ENCODE measurements at places on chromosomes 6 and 20.

GRCh38 chr20:45518282-45518681, 2.9 kb upstream of the SPINT3 start:
- DNase-seq: no peak

- DNase-seq: no peak
Measured at GRCh38 chr6:157145656-157146285, 177.5 kb downstream of the TMEM242 start.

DNA sequence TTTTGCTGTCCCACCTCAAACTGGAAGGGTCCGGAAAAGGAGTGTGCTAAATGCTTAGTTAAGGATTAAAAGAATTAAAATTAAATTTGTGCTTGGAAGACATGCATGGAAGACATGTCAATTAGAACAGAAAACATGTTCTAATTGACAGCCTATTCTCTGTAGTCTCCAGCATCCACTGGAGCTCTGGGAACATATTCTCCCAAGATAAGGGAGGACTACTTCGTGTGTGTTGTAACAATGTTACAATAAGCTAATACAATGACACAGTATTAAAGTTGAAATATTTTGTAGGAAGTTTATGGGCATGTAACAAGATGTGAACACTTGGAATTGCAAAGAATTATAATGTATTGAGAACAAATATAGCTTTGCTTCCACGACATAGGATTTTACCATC, 567.4 kb upstream of the CITED2 start:
- no peak for DNase-seq

DNA sequence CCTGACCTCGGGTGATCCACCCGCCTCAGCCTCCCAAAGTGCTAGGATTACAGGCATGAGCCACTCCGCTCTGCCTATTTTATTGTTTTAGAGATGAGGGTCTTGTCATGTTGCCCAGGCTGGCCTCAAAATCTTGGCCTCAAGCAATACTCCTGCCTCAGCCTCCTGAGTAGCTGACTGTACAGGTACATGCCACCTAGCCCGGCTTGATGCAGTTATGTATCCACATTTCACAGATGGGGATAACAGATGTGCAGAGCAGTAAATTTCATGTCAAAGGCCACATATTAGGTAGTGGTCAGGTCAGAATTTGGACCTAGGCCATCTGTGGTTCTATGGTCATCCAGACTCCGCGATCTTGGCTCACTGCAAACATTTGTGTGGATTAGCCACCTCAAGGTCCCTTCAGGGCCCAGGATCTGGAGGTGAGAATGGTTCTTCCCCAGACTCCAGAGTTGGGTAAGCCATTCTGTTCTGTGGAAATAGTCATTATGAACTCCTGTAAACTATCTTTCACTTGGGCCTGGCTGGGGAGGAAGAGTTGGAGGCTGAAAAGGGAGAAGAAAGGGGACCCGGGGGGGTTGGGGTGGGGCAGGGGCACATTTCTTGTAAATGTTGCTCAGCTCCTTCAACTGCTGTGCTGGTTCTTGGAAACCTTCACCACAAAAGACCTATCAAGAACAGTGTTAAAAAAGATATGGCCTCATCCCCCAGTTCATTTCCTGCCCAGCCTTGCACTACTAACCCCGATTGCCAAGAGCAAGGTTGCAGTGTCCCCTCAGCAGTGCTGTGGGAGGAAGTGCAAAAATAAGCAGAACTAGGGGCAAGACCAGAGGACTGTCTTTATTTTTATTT, 13.0 kb downstream of the PIM1 start:
- no peak for DNase-seq

DNA sequence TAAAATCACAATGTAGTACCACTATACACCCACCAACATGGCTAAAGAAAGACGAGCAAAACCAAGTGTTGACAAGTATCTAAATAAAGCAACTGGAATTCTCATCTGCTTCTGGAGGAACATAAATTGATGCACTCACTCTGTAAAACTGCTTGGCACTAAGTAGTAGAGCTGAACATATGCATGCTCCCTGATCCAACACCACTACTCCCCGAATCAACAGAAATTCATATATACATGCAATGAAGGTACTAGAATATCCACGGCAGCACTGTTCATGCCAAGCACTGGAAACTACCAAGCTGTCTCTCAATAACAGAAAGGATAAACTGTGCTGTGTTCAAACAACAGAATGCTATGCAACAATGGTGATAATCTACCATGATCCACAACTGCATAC, 219.5 kb upstream of the RIN2 start:
- no peak for DNase-seq

GRCh38 chr6:18425218-18425617, 38.1 kb downstream of the RNF144B start:
- DNase-seq: no peak
